ENCODE measurements at places on chromosomes 16 and 17. TPM values are rescaled to one million over a fixed set of nuclear protein-coding genes. Genes with fewer than 3 reads are reported as not detected.

CIAO2B gene
- total RNA-seq = 189 TPM

KRT31 gene
- not detected for total RNA-seq

CACNG4 gene
- under 0.01 TPM for total RNA-seq

RNF213 gene
- 103 TPM for total RNA-seq

PLA2G10 gene
- total RNA-seq = not detected

KCNJ12 gene
- total RNA-seq = 1.4 TPM

TSNAXIP1 gene
- not detected for total RNA-seq

RHBDL1 gene
- 19.2 TPM for total RNA-seq

OTOP3 gene
- not detected for total RNA-seq

SDK2 gene
- total RNA-seq = 7.5 TPM

GDPD3 gene
- total RNA-seq = 5.1 TPM

MARVELD3 gene
- 11.7 TPM for total RNA-seq

KDM8 gene
- total RNA-seq = 0.72 TPM

PLD6 gene
- total RNA-seq = 3.6 TPM

CCL3 gene
- total RNA-seq = not detected

HSD17B2 gene
- 27.5 TPM for total RNA-seq

SLC6A2 gene
- total RNA-seq = not detected

STX1B gene
- total RNA-seq = 0.72 TPM

GPR139 gene
- not detected for total RNA-seq

CDK3 gene
- 0.21 TPM for total RNA-seq

IL34 gene
- 0.64 TPM for total RNA-seq

KRT32 gene
- not detected for total RNA-seq

SULT1A3 gene
- 4.3 TPM for total RNA-seq

CD300E gene
- under 0.01 TPM for total RNA-seq

CENPX gene
- total RNA-seq = 28.2 TPM

DNASE1L2 gene
- not detected for total RNA-seq

TBL3 gene
- 65.9 TPM for total RNA-seq

PHKB gene
- 36.0 TPM for total RNA-seq

HLF gene
- total RNA-seq = 0.24 TPM

BAHCC1 gene
- 1.5 TPM for total RNA-seq
